ENCODE measurements at places on chromosomes 1 and 21.

DNA sequence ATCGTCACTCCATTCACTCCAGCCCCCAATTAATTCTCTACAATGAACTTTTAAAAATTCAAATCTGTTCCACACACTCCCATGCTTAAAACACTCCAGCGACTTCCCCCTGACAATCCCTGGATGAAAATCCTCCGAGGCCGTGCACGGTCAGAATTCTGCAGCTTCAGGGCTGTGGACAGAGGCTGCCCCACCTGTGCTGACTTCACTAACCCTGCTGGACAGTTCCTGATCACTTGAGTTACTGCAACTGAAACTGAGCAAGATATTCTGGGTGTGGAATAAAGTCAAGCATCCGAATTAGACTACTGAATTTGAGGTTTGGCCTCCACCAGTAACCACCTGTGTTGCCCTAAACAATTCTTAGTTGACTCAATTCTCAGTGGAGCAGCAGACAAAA lies 1.0 kb upstream of the JAK1 start:
- no peak for DNase-seq

DNA sequence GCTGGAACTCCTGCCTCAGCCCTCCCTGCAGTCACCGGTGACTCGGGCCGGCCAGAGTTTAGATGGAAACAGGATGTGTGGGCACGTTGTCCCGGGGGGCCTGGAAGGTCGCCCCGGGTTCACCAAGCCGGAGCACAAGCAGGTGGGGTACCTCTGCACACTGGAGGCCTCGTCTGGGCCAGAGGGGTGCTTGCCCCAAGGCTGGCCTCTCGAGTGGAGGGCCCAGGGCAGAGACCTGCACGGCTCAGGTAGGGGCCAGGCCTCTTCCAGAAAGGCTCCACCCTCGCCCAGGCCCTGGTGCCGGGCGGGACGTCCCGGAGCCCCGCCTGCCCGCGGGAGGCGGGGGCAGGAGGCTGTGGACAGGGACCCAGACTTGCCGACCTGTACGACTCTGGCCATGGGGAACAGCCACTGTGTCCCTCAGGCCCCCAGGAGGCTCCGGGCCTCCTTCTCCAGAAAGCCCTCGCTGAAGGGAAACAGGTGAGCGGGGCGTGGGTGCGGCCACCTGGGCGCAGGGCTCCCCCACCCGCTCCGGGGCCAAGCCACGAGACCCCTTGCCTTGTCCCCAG lies at the start of gene PLEKHN1:
Gene PLEKHN1 (plus strand): TSS at position 348 of the 569 bp plus-strand sequence. CDS start 50 bp downstream, at position 398.
- no peak for DNase-seq

- no peak for DNase-seq
Observed at GRCh38 chr1:29057700-29058099, 66.0 kb downstream of the TMEM200B start.

DNA sequence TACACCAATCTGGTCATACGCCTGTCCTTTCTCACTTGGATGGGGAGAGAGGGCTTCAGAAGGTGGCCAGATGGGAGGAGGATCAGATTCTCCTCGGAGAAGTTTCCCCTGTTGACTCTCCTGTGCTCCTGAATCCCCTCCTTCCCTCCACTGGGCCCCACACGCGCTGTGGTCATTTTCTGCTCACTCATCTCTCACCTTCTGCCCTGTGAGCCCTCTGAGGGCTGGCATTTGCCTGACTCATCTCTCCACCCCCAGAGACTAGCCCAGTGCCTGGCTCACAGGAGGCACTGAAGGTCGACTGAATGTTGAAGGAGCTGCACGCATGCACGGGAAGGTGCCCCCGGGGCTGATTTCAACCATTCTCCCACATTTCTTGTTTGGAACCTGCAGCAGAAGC lies 14.2 kb downstream of the ABCA4 start:
- no peak for DNase-seq

- no peak for DNase-seq
Observed at GRCh38 chr1:150543500-150544143, 5.6 kb upstream of the ADAMTSL4 start.

- no peak for DNase-seq
Observed at GRCh38 chr1:40183055-40183710, 22.0 kb downstream of the RLF start.

DNA sequence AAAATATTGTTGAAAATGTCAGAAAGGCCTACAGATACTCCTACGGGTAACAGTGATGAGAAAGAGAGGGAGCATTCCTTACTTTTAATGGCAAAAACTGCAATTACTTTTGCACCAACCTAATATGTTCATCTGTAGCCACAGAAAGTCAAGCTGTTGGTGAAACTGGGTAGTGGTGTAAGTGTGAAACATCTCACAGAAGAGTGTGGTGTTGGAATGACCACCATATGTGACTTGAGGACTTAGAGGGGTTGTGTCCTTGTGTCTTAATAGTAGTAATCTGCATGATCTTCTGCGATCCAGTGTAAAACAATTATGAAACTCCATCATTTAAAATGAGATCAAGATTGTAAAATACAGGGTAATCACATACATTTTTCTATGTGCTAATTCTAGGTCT lies 320.7 kb downstream of the ADGRL2 start:
- no peak for DNase-seq

DNA sequence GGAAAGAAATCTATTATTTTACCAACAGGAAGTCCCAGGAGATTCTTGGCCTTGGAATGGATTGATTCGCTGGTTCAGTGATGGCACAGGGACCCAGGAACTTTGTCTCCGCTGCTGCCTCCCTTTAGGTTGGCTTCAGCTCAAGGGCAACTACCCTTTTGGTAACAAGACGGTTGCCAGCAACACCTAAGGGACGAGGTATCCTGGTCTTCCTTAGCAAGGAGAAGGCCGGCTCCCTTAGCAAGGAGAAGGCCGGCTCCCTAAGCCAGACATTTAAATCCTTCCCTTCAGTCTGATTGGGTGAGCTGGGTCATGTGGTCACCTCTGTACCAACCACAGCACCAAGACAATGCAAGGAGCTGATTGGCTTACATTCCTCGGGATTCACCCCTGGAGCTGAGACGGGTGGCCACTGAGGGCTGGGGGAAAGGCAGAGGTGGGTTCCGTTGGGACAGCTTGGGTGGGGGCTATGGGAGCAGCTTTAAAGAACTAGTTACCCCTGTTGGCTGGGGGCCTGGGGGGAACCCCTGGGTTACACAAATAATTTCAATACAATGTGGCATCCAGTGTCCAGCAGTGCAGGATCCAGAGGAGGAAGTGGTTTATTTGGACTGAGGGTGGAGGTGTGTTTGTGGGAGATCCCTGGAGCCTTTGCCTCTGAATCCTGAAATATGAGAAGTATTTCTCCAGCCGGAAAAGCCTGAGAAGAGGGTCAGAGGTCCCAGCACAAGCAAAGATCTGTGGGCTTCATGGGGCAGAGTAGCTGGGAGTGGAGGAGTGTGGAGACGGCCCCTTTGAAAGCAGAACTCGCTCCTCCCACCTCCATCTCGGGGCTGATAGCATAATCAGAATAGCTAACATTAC lies 20.7 kb upstream of the CLIC4 start:
- DNase-seq: no peak

DNA sequence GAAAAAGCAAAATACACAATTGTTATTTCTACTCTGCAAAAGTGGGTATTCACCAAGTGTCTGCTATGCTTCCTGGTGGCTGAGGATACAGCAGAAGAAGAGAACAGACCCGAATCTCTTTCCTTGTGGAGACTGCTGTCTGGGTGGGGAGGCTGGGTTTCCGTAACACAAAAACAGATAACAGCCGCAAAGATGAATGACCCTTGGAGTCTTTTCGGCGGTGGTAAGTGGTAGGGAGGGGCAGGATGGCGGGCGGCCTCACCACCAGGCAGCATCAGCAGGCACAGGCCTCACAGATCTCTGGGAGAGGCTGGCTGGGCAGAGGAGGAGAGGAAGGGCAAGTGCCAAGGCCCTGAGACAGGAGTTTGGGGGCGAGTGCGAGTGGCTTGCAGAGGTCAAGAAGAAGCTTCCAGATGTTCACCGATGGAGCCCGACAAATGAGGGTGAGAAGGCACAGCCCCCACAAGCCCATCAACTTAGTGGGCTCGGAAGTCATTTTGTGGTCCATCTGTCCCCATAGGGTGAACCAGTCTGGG lies 164.2 kb downstream of the RHOU start:
- DNase-seq: no peak

DNA sequence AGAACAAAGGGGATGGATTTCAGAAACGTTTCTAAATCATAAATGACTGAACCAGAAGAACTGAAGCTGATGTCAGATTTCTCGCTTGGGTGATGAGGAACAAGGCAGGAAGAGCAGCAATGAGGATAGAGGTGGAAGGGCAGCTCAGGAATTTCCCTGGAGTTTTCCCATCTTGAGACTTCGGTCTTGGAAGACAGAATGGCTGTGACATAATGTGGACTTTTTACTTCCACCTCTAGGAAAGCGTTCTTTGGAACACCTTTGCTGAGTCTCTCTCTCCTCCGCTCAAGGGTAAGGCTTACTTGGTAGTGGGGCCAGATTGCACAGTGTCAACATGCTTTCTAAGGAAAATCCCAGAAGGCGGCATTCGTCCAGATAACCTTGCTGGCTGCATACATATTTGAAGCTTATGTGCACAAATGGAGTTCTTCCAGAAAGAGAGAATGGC lies 36.6 kb downstream of the DEGS1 start:
- DNase-seq: no peak

DNA sequence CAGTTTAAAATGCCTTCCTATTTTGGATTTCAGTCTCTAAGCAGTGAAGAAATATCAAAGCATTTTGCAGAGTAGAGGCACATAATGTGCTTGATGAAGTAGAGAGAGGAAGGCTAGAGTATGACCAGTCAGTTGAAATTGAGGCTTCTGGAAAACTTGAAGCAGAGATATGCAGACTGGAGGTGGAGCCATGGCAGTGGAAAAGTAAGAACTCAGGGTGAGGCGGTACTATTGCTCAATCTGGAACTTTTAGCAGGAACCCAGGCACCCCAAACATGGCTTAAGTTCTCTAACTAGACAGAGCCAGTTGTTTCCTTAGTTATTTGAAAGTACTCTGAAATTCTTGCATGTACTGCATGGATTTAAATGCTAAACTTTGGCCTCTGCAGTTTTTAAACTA lies 288.6 kb downstream of the HHAT start:
- DNase-seq: no peak

GRCh38 chr1:86502721-86503405 lies 34.1 kb downstream of the CLCA1 start:
- DNase-seq: no peak

- no peak for DNase-seq
Observed at GRCh38 chr21:14414932-14415508, 32.1 kb upstream of the HSPA13 start.

GRCh38 chr1:30447701-30448100 lies 275.7 kb downstream of the MATN1 start:
- no peak for DNase-seq

DNA sequence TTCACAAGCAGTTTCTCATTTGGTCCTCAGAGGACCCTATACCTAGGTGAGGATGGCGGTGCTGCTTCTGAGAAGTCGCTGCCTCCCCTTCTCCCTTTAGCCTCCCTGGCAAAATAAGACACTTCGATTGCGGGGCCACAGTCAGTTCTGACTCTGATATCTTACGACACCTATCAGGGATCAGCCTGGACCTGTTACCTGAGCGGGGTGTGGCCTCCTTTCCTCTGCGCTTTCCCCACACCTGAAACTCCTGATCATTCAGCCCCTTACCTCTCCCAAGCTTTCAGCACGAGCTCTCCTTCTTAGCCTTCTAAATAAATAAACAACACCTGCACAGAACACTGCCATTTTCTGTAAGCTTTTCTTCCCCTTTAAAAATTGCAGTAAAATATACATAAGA lies 24.6 kb upstream of the GPR137B start:
- DNase-seq: no peak

GRCh38 chr1:18893120-18893519 lies 9.2 kb downstream of the ALDH4A1 start:
- no peak for DNase-seq

DNA sequence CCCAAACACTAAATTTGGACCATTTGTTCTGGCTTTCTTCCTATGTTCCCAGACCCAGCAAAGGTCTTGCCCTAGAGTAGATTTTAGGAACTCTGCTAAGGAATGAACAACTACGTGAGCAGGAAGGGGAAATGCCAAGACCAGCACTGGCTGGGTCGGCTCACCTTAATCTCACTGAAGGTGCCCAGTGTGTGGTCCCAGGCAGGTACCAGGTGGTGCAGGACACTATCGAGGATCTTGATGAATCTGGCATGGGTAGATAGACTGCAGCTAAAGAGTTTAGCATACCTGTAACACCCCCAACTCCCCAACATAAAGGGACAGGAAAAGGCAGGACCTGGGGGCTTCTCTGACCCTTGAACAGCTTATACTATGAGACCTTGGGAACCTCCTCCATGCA lies 3.0 kb downstream of the HECTD3 start:
- DNase-seq: no peak

DNA sequence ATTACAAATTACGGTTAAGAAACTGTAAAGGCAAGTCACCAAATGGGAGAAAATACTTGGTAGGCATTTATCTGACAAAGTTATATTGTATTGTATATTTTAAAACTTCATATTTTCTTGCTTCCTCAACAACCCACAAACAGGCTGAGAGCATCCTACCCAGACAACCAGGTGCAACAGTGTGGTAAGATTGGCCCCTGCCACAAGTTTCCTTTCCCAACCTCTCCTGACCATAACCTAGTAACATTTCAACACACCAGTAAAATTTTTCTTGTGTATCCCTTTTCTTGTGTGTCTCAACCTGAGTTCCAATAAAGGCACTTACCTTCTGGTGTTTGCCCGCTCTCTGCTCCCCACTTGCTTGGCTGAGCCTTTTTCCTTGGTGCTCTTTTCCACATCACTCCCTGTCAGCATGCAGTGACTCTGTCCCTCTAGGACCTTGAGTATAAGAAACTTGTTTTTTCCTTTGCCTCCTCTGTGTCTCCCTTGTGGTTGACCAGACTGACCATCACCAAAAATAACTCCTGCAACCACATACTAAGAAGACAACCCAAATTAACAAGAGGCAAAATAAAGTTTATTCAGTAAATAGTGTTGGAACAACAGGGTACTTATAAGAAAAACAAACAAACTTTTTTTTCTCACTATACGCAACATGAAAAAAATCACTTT lies 40.9 kb downstream of the FCRL3 start:
- DNase-seq: no peak

- DNase-seq: no peak
Observed at GRCh38 chr1:10678402-10678801, 118.0 kb downstream of the CASZ1 start.

DNA sequence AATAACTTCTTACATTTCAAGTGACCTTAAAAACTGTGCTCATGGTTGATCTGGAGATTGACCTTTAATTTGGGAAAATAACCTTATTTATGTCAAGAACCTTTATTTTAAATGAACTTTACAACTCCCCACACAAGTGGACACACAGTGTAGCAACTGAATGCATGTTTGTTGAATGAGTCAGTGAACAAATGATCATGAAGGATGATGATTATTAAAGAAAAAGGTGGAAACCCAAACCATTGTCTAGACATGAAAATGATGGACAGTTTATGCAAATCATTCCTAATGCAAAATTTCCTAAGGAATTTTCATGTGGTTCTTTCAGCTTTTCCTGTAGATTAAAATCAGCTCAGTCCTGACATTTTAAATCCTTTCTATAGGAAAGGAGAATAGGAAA lies 439.8 kb upstream of the RUNX1 start:
- DNase-seq: no peak

DNA sequence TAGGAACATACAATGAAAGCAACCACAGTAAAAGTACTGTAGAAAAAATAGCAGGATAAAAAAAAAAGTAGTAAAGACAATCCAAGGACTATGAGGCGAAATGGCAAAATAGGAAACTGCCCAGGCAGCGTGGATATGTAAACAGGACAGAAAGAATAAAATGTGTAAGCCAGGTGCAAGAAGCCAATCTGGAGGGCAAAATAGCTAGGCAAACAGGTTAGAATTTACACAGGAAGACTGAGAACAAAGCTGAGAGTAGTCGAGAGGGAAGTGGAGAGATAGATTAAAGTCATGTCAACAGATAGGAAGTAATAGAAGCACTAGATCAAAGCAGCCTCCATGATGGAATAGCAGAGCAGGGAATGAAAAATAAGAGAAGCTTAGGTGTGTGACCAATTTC lies 124.2 kb upstream of the B3GALT2 start:
- no peak for DNase-seq

Data from esophagus squamous epithelium (tissue), 5 donors.